ENCODE measurements at places on chromosomes 1 and 21.

DNA sequence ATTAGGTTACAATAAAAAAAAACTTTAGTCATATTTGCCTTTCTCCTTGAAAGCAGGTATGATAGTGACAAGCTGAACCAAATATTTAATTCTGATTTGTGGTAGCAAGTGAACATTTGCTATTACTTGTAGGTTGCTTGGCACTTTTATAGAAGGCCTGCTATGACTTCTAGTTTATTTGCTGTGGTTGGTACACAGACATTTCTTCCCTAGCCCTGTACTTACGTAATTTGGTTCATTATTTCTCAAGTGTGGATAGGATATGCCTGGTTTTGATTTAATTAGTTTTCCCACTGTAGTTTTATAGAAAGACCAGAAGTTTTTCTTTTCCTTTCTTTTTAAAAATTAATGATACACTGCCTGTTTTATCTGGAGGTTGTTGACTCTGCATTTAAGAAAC is 55.9 kb downstream of the PPP2R5A start:
- no peak for DNase-seq

- DNase-seq, result no peak
Measured at GRCh38 chr1:63653976-63654375, 60.8 kb downstream of the PGM1 start.

- no peak for DNase-seq
Measured at GRCh38 chr1:12552951-12553921, 64.8 kb downstream of the DHRS3 start.

DNA sequence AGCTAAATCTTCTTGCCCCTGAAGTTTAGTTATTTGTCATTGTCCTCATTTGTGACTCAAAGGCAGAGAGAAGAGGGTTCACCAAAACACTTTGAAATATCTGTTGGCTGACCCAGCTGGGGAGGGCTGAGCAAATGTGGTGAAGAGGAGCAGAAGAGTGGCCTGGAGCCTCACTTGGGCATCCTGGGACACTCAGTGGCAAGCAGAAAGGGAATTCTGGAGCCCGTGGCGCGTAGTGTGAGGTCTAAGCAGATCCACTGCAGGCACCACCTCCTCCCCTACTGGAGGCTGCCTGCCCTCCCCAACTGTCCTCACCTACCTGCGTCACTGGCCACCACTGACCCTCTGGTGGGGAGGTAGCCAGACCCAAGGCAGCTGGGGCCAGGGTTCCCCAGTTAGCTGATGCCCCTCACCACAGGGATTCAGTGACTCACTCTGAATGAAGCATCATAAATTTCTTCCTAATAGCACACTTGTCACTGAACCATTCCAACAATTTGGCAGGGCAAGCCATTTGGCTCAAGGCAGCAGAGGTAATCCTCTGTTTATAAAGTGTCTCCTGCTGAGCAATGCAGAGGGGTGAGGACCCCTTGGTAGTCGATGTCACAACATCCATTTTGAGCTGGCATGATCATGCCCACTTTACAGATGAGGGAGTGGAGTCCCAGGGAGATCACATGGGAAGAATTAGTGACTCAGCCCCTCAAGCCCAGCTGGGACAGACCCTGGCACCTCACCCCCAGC is 80.3 kb downstream of the NENF start:
- DNase-seq, result no peak
